NAMALWA (cell line): ENCODE measurements at places on chromosomes 6 and 20.

- DNase-seq: no peak
Measured at GRCh38 chr6:112253841-112254816, at the start of gene LAMA4. TSS of gene LAMA4 (minus strand) at chr6:112254567. CDS start at chr6:112254150, 417 bp downstream.

DNA sequence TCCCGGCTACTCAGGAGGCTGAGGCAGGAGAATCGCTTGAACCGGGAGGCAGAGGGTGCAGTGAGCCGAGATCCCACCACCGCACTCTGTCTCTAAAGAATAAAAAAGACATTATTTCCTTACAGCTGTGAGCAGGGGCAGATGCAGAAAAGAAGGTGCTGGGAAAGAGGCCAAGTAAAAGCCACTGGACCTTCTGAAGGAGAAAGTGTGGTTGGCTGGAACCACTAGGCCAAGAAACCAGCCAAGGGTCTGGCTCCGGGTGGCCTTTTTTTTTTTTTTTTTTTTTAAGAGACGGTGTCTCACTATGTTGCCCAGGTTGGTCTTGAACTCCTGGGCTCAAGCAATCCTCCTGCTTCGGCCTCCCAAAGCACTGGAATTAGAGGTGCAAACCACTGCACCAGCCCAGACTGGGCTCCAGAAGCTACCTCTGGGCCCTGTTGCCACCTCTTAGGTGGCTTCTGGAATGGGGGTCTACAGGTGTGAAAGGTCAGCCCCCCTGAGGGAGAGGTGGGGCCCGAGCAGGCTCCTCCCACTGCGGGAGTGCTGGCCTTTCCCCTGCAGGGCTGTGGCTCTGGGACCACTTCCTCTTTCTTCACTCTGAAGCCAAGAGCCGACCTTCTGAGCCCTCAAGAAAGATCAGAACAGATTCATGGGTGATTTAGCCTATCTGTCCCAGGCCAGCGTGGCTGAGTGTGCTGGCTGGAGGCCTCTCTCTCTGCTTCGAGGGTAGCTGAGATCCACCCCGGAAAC lies at the start of gene FGD2:
Gene FGD2 (plus strand): TSS at position 595 of the 750 bp plus-strand sequence. CDS start 163 bp downstream, outside the sequence.
- peak; percentile 90 for DNase-seq

DNA sequence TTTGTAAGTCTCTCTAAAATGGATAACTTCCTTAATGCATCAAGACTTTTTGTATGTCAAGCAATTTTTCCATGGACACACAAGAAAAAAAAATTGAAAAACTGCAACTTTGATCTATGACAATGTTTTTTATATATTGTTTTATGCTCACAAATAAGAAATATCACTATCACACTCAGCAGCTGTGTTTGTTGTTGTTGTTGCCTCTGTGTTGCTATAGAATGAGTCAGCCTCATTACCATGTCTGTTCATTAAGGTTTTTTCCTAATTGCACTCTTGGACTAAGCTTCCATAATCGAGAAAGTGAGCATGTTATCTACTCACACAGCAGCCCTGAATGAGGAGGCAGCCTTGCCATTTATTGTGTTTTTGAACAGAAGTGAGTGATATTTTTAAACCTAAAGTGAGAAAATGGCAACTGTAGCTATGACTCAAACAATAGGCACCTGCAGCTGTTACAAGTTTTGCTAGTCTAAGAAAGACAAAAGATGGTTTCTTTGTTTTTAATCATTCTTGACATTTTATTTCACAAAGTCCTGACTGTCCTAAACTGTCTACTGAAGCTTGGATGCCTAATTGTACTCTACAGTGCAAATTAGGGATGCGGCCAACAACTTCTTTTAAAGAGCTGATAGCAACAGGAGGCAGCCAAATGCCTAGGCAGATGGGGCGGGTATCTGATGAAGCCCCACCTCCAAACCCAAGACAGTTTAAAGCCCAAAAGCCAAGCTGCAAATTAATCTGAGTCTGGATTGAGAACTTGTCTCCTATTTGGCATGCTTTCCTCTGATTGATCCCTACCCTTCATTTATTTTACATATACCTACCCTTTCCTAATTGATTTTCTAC lies 77.9 kb upstream of the DOK5 start:
- no peak for DNase-seq

DNA sequence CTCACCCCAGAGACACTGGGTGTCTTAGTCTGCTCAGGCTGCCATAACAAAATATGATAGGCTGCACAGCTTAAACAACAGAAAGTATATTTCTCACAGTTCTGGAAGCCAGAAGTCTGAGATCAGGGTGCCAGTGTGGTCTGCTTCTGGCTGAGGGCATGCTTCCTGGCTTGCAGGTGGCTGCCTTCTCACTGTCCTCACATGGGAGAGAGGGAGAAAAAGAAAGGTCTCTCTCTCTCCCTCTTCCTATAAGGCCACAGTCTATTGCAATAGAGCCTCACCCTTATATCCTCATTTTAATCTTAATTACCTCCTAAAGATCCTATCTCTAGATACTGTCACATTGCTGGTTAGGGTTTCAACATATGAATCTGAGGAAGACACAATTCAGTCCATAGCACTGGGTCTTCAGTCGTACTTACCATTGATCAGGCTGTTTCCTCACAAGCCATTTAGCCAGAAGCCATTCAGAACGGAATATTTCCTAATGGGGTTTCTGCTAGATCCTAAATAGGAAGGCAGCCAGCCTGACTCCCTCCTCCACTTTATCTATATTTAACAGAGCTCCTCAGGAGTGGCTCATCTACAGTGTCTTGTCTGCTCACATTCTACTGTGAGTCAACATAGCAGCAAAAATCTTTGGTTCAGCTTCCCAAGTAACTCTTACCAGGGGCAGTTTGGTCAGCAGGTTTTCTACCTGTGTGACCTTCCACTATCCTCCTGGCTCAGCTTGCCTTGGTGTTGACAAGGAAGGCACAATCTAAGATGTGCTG lies 42.2 kb downstream of the CD164 start:
- no peak for DNase-seq
